ENCODE measurements at places on chromosomes 4 and X. TPM values are rescaled to one million over a fixed set of nuclear protein-coding genes. Genes with fewer than 3 reads are reported as not detected.

Gene ARAP2
- 0.16 TPM for total RNA-seq

Gene SLIT2
- 4.4 TPM for total RNA-seq

Gene SMIM43
- 14.8 TPM for total RNA-seq

Gene IQCM
- 0.16 TPM for total RNA-seq

Gene NKX1-1
- total RNA-seq = not detected

Gene IL21
- not detected for total RNA-seq

Gene CT55
- not detected for total RNA-seq

Gene ZNF732
- total RNA-seq = 0.09 TPM

Gene SLC9B1
- total RNA-seq = 2.2 TPM

Gene MBNL3
- total RNA-seq = 1.4 TPM

Gene SLC35A2
- total RNA-seq = 7.4 TPM

Gene PAPSS1
- total RNA-seq = 71.7 TPM

Gene EGFL6
- not detected for total RNA-seq

Gene RBM46
- total RNA-seq = under 0.01 TPM

Gene SCFD2
- 19.7 TPM for total RNA-seq

Gene DCAF4L1
- not detected for total RNA-seq

Gene SULT1E1
- total RNA-seq = not detected

Gene GPR119
- total RNA-seq = not detected

Gene KCNIP4
- under 0.01 TPM for total RNA-seq

Gene AFF2
- 0.79 TPM for total RNA-seq

Gene PNMA6E
- total RNA-seq = not detected

Gene MAGEA9B
- not detected for total RNA-seq

Gene HSFX4
- not detected for total RNA-seq

Gene TMEM144
- 6.3 TPM for total RNA-seq

Gene NEIL3
- 1.3 TPM for total RNA-seq

Gene NIPAL1
- total RNA-seq = not detected

Gene ESX1
- total RNA-seq = not detected

Gene UTP3
- 19.4 TPM for total RNA-seq

Gene CTAG2
- not detected for total RNA-seq

Gene NEXMIF
- total RNA-seq = not detected

Gene SSX3
- total RNA-seq = not detected

Gene GLOD5
- total RNA-seq = not detected

Gene FGFR3
- total RNA-seq = 3.3 TPM

Gene TCEAL5
- total RNA-seq = not detected

Gene STOX2
- 1.1 TPM for total RNA-seq

Gene OPN1MW
- total RNA-seq = not detected

Gene PF4V1
- 1.9 TPM for total RNA-seq

Gene GAGE13
- total RNA-seq = not detected

Gene SATL1
- not detected for total RNA-seq

Gene SSX2
- not detected for total RNA-seq

Gene DDX53
- total RNA-seq = not detected

Gene PDLIM5
- 9.8 TPM for total RNA-seq

Gene MAGEA8
- not detected for total RNA-seq

Gene DOCK11
- total RNA-seq = 26.3 TPM

Gene GIMD1
- not detected for total RNA-seq

Gene ZMAT1
- total RNA-seq = under 0.01 TPM

Gene ARMCX2
- 86.1 TPM for total RNA-seq

Gene PGAM4
- not detected for total RNA-seq

Gene STPG2
- 0.16 TPM for total RNA-seq

Gene LINC00632
- total RNA-seq = 2.4 TPM

Gene FAM9B
- not detected for total RNA-seq

Gene POU3F4
- total RNA-seq = not detected
